ENCODE measurements at places on chromosomes 3 and 15.

DNA sequence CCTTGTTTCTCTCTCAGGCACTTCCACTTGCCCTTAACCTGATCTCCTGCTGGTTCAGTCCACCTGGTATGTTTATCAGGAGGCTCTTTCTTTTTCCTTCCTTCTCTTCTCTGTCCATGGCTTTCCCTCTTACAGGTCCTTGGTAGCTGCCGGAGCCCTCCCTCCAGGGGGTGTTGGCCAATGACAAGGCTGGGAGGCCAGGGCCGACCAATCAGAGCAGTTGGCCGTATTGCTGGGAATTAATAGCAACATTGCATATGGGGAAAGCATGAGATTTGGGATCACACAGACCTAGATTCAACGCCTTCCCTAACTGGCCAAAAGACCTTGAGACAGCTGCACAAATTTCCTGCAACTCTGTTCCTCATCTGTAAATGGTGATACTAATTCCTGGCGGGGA lies 62.4 kb downstream of the CEMIP start:
- no peak for DNase-seq

- DNase-seq: no peak
Observed at GRCh38 chr3:180246688-180247195, 210.0 kb upstream of the PEX5L start.

DNA sequence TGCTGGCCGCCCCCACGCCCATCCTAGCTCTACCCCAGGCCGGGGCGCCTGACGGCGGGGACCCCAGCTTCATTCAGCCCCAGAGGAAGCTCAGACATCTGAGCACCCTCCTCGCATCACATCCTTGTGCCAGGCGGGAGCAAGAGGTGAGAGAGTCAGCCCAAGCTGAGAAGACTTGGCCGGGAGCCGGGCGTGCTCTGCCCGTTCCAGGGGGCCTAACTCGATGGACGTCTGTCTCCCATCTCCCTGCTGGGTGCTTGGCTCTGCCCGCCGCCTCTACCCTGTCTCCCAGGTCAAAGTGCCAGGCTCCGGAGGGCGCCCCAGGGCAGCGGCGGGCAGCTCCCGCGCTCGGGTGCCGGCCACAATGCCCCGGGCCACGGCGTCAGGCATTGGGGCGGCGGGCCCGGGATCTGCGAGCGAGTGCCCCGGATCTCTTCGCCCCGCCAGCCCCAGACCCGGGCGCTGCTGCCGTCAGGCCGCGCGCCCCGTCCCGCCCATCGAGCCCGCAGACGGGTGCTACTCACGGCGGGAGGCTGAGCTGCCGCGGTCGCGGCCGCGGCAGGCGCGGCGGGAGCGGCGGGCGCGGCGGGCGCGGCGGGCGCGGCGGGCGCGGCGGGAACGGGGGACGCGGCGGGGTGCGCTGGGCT lies 388 bp downstream of the DAPK2 start:
- no peak for DNase-seq

DNA sequence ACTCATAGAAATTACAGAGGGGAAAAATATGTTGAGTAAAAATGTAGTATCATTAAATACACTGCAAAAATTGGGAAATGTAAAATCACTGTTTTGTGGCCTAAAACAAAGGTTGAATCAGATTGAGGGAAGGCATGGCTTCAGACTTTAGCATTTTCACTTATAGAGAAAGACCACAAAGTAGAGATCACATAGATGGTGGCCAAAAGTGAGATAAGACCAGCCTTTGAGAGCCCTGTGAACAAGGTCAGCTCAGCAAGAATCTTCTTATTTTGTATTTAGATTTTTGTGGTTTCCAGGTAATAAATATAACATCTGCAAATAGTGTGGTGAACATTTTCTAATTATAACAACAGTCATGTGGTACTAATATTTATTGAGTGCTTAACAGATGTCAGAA lies 544.8 kb upstream of the DPPA4 start:
- DNase-seq: no peak

GRCh38 chr3:108564564-108564963 lies 24.7 kb downstream of the CIP2A start:
- DNase-seq: no peak

GRCh38 chr3:152203652-152204051 lies 65.1 kb upstream of the MBNL1 start:
- DNase-seq: peak; percentile 66

DNA sequence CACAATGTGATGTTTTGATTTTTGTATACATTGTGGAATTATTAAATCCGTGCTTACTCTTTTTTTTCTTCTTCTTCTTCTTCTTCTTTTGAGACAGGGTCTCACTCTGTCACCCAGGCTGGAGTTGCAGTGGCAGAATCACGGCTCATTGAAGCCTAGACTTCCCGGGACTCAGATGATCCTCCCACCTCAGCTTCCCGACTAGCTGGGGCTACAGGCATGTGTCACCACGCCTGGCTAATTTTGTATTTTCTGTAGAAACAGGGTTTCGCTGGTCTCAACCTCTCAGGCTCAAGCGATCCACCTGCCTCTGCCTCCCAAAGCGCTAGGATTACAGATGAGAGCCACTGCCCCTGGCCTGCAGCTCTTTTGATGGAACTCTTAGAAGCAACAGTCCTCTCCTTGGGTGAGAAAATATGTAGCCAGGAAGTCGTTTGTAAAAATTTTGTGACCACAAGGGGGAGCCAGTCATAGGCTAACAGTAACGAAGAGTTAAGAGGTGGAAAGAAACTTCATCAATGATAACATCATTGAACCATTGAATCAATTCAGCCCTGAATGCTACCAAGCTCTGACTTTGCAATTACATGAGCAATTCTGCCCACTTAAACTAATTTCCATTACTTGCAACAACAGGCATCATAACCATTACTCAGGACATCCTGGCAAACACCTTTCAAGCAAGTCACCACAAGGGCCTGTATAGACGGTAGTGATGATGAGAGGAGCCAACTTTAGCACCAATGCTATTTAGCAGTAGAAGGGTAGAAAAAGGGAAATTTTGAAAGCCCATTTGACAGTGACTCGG lies 16.7 kb upstream of the CMTM7 start:
- DNase-seq: peak; percentile 70
